Foreskin keratinocyte (primary cell): ENCODE measurements at places on chromosomes 2 and 18. TPM values are rescaled to one million over a fixed set of nuclear protein-coding genes. Genes with fewer than 3 reads are reported as not detected.

GRCh38 chr18:79927607-79928562, 23.6 kb downstream of the SLC66A2 start:
- no peak for DNase-seq

- no peak for DNase-seq
These were observed 96.3 kb downstream of the B3GNT2 start for GRCh38 chr2:62292190-62292589.

- no peak for DNase-seq
These were observed 403.3 kb upstream of the NETO1 start for GRCh38 chr18:73270920-73271634.

DNA sequence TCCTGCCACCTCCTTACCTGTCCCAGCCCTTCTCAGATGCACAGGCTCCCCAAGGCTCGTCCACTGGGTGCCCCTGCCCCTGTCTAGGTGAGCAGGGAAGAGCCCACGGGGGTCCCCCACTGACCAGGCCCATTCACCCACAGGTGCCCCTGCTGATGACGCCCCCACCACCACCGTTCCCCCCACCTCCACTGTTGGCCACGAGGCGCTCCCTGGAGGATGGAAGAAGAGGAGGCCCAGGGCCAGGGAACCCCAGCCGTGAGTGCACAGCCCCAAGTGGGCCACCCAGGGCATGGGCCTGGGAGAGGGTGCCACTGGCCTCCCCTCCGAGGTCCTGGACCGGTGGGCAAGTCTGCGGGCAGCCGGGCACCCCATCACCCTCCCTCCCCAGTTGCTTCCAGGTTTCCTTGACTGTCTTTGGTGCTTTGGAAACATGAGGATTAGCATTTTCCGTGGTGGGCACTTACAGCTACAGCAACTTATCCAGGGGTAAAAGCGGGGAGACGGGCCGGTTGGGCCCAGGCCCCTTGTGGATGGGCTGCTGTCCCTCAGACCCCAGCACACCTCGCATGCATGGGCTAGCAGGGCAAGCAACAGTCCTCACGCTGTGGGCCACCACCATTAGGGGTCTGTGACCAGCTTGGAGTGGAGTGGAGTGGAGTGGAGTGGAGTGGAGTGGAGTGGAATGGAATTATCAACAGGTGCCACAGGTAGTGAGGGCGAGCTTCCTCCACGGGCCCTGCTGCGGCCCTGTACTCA, 13.2 kb upstream of the KLHL30 start:
- no peak for DNase-seq

- DNase-seq = peak; percentile 53
These were observed 11.7 kb downstream of the VIT start for GRCh38 chr2:36708041-36708741.

GRCh38 chr2:7427293-7428060, 510.3 kb downstream of the RNF144A start:
- DNase-seq = peak; percentile 35

DNA sequence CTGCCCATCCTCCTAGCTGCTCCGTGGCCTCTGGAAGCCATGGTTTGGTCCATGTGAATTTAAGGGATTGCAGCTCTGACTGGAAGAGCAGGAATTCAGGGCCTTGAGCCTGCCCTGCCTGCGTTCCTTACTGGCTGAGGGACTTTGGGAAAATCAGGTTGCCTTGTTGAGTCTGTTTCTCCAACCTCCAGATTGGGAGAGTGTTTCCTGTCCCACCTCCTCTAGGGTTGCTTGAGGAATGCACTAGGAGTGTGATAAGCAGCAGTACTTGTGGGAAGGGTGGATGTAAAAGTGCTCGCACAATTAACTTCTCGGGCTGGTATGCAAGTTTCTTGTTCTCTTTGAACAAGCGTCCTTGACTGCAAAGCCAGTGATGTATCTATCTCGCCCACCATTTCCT, 84.4 kb upstream of the YWHAQ start:
- DNase-seq = no peak

DNA sequence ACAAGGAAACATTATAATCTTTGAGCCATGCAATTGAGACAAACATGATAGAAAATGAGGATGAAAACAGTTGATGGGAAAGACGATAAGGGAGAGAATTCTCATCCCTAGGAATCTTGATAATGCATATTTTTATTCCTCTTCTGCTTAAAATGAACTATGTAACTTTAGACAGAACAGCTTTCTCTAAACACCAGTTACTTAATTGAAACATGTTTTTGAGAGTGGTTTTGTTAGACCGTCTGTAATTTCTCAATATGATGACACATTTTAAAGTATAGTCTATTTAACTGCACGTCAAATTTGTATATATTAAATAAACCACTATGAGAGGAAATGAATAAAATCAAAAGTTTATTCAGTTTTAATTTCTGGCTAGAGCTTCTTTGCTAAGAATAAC, 1453.9 kb upstream of the NXPH2 start:
- DNase-seq = no peak

- DNase-seq = no peak
These were observed 27.4 kb downstream of the USP34 start for GRCh38 chr2:61443342-61444041.

- DNase-seq = no peak
These were observed 6.5 kb downstream of the DIPK1C start for GRCh38 chr18:74450626-74451025.

DNA sequence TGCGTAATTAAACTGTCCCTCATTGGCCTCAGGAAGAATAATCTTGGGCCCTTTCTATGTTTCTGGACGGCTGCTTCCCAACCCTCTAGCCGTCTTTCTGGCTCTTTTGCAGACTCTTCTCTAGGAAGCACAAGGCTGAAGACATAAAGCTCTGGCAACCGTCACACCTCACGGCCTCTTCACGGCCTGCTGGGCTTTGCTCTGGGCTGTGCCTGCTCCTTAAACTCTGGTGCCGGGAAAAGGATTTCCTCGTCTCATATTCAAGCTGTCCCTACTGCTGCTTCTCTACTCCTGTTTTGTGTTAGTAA, 36.0 kb upstream of the WIPF1 start:
- DNase-seq = no peak

DNA sequence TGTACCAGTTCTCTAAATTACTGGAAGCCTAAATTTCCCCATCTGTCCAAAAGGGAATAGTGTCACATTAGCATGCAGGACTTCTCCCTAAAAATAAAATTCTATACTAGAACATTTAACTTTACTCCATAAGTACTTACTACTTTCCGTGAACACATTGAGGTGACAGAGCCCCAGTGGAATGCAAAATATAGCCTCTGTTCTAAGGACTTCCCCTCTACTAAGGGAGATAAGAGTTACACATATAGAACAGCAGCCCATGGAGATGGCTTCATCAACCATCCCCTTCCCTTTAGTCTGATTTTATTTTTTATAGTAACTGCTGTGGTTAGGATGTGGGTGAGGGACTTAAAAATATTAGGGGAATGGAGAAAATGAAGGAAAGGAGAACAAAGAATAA, 68.9 kb upstream of the STPG4 start:
- no peak for DNase-seq

GRCh38 chr2:154681741-154682140, 16.8 kb upstream of the KCNJ3 start:
- no peak for DNase-seq

- DNase-seq = peak; percentile 67
These were observed 149.8 kb downstream of the TANC1 start for GRCh38 chr2:159118115-159118858.

GRCh38 chr2:134143568-134143967, 110.3 kb upstream of the MGAT5 start:
- DNase-seq = no peak

DNA sequence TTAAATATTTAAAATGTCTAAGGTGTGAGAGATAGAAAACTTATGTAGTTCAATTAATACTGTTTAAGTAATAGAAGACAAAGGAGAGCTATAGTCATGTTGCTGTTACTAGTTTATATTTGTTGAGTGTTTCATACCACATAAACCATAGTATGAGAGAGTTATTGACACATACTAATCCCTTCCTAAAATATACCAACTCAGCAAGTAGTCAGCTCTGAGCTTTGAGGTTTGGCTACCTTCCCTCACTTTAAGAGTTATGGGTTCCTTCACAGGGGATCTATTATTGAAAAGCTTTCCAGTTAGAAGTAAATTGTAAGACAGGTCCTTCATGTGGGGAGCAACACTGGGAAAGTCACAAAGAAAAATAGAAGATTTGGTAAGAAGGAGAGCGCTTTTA, 701.6 kb upstream of the ZEB2 start:
- no peak for DNase-seq

DNA sequence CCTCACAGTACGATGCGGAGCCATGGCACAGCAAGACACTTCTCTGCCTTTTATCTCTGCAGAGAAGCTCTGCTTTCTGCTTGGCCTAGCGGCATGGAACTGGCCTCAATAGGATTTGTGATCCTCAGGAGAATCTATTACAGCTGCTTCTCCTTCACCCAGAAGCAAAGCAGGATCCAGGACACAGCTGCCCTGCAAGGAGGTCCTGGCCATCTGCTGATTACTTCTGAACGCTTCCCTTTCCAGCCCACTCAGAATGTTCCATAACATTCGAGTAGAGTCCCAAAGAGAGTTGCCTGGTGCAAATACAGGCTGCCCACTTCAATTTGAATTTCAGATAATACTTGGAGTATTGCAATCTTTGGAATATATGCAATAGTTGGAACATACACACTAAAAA, 29.2 kb upstream of the KCNS3 start:
- no peak for DNase-seq

DNA sequence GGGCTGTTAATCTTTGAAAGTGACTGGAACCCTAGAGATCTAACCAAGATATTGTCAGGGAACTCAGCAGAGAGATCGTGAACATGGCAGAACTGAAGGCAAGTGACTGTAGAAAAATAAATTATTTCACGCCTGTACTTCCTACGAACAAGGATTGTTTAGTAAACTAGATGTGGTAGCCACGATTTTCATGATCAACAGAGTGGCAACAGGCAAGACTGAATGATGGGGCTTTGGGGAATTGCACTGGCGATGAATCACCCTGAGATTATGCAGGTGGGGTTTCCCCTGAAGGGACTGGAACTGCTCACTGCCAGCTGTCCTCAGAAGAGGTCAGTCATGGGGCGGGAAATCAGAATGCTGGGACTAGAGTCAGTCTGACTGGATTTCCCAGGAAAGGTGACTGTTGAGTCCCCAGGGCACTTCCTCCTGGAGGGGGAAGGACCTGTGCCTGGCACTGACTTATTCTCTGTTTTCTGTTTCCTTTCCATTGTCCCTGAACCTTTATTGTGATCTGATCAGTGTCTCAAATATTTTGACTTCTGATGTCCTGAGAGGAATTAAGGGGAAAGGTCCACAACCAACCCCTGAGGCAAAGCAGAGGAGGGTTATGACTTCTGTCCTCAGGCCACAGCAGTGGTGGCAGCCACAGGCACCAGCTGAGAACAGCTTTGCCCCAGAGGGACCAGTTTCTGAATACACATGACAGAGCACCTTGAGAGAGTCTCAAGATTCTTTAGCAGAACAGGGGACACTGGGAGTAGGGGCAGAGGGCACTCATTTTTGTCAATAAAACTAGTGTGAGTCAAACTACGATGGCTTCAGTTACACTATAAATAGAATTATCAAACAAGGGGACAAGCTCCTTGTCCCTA, 70.0 kb downstream of the NAB1 start:
- DNase-seq = peak; percentile 85

DNA sequence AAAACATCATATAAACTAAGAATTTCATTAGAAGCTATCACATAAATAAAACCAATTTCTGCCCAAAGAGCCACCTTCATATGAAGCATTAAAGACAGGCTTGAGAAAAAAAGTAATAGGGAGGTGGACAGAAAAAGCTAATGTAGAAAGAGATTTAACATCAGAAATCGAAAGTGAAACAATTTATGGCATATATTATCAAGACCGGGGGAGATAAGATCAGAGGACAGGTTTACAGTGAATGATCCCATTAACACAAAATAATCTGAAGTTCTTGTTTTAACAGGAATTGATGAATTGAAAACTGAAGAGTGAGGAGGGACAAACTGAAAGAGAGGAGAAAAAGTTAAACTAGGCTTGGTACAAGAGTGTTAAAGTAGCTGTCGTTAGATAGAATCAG, 786.3 kb upstream of the FSHR start:
- peak; percentile 30 for DNase-seq

- no peak for DNase-seq
These were observed 23.8 kb downstream of the NABP1 start for GRCh38 chr2:191701696-191702095.

DNA sequence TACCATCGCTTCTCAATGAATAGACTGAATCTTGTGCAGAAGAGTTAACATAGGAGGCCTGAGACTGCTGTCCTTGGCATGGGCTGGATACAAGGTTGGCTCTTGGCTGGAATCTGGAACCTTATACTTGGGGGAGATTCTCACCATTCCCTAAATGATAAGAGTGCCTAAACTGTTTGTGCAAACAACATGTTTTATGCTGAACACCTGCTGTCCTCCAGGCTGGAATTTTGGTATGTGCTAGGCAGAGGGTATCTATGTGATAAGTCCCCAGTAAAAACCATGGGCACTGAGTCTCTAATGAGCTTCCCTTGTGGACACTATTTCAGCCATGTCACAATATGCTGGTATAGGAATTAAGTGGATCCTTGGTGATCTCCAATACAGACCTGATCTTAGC, 12.8 kb downstream of the PGAP1 start:
- no peak for DNase-seq

DNA sequence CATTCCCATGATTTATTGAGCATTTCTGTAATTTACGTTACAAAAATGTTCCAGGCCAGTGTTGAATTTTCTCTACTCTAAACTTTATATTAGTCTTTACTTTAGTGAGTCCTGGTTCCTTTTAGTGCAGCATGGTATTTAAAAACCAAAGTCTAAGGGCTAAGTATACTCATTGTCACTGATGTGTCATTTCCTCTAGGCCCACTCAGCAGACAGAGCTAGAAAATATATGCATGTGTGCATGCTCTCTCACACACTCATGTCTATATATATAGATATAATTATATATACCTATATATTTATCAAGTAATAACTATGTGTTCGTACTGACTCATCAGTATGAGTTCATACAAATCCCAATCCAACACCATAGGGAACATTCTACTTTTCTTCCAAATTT, 132.5 kb upstream of the SLC8A1 start:
- DNase-seq = peak; percentile 6

Gene DPP4
- polyA plus RNA-seq = 0.43 and 1.00 TPM in 2 replicates

Gene G6PC2
- not detected in 2 replicates for polyA plus RNA-seq

Gene MOGAT1
- polyA plus RNA-seq = not detected in 2 replicates

Gene NEU4
- not detected in 2 replicates for polyA plus RNA-seq

Gene NEU2
- polyA plus RNA-seq = not detected in 2 replicates

Gene EVA1A
- 27.7 and 31.9 TPM in 2 replicates for polyA plus RNA-seq

Gene HOXD13
- polyA plus RNA-seq = not detected in 2 replicates

Gene PRKAG3
- not detected in 2 replicates for polyA plus RNA-seq

Gene CCL20
- polyA plus RNA-seq = 0.60 and 0.70 TPM in 2 replicates

Gene MAL
- not detected in 2 replicates for polyA plus RNA-seq

Gene ACMSD
- not detected in 2 replicates for polyA plus RNA-seq
